SJSA1 (cell line): ENCODE measurements at places on chromosomes 13 and 19.
A peak's percentile ranks its signal among the peaks of the same experiment; 100 is the strongest.

GRCh38 chr13:40163066-40164000 lies 503.1 kb downstream of the FOXO1 start:
- peak; percentile 36 for DNase-seq

GRCh38 chr19:39810424-39810823 lies 23.5 kb downstream of the DYRK1B start:
- DNase-seq, result no peak

- peak; percentile 71 for DNase-seq
These were observed 20.9 kb downstream of the ZNF536 start for GRCh38 chr19:30393046-30393445.

- no peak for DNase-seq
These were observed 753.3 kb downstream of the OLFM4 start for GRCh38 chr13:53781941-53782340.

DNA sequence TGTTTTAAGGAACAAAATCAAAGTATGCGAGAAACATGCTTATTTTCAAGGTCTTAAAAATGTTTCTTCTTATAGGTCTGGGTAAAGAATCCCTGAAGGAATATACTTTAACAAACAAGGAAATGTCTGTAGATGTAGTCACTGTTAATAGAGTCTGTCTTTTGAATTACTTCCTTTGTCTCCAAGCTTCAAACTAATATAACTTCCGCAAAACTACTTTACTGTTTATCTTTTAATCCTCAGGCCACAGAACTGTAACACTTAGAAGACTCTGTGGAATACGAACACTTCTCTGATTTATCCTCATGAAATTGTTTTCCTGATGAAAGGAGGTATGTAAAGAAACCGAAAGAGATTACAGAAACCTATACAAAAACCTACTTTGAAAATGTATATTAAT lies 316.0 kb downstream of the PCDH9 start:
- no peak for DNase-seq

GRCh38 chr13:96968027-96968426 lies 26.2 kb downstream of the OXGR1 start:
- no peak for DNase-seq
